Lung (tissue), 17 donors: ENCODE measurements at places on chromosomes 2 and 18. TPM values are rescaled to one million over a fixed set of nuclear protein-coding genes. Genes with fewer than 3 reads are reported as not detected.

Gene C2orf66
- not detected for total RNA-seq

DNA sequence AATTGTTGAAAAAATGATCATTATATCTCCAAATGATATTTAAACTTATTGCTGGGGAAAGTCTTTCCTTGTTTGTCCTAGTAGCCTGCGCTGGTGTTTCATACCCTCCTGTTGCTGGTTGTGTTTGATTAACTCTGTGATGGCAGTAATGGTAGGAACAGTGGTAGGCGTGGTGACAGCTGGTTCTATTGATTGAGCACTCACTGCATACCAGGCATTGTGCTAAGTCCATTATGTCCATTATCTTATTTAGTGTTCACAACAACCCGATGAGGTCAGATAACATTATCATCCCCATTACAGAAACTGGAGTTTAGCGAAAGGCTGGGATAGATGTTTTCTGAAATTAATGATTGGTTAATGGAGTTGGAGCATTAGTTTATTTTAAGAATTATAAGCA is 77.8 kb upstream of the STON1 start:
- no peak overlapping the region for H3K4me3 ChIP-seq
- peaks cover 22% of the 10 kb centered on the region for H3K36me3 ChIP-seq
- peaks cover 7% of the 10 kb centered on the region for H3K4me1 ChIP-seq
- H3K27me3 ChIP-seq, result no peaks in the 10 kb centered on the region
- no peak for DNase-seq
- no peak overlapping the region for H3K27ac ChIP-seq

- H3K4me1 ChIP-seq, result peaks cover 26% of the 10 kb centered on the region
- peaks cover 11% of the 10 kb centered on the region for H3K27me3 ChIP-seq
- no peak overlapping the region for H3K4me3 ChIP-seq
Observed at GRCh38 chr2:241859436-241860183, 916 bp upstream of the PDCD1 start.

Gene STON1
- total RNA-seq, result 13.4 TPM

DNA sequence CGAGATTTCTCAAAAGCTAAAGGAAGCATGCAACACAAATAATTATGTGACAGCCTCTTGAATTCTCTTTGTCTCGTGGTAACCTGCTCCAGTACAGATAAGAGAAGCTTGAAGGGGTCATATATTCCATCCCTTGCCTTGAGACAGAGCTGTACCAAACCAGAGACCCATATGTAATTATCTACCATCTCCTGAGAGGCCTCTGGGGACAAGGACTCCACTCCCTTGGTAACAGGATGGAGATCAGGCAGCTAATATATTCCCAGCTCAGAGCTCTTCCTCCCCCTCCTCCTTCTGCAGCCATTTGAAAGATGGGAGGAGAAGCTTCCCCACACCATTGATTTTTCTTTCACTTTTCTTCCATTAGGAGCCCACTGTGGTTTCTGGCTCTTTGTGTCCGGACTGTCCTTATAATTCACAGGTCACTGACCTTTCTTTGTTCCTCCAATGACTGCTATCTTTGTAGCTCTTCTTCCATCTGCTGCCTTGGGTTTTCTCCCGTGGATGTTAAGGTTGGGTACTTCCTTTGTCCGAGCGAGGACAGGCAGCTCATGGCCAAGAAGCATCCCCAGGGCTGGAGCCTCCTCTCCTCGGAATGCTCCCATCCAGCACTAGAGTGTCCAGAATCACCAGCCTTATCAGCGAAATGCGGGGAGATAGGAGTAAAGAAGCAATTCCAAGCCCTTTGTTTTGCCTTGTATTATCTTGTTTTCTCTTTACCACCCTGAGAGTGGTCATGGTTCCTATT is 72.6 kb upstream of the STPG4 start:
- H3K27ac ChIP-seq, result no peak overlapping the region
- H3K36me3 ChIP-seq, result no peaks in the 10 kb centered on the region
- H3K27me3 ChIP-seq, result no peaks in the 10 kb centered on the region

Gene TRIB2
- total RNA-seq, result 83.6 TPM

- no peak overlapping the region for H3K4me3 ChIP-seq
- H3K27me3 ChIP-seq, result no peaks in the 10 kb centered on the region
- H3K36me3 ChIP-seq, result no peaks in the 10 kb centered on the region
- peaks cover 21% of the 10 kb centered on the region for H3K4me1 ChIP-seq
- no peak for DNase-seq
Observed at GRCh38 chr2:128776461-128777195, 458.0 kb upstream of the HS6ST1 start.
